CD4-positive, alpha-beta T cell treated with Interleukin-4 for 1 hour (primary cell): ENCODE measurements at places on chromosomes 13 and 19.

DNA sequence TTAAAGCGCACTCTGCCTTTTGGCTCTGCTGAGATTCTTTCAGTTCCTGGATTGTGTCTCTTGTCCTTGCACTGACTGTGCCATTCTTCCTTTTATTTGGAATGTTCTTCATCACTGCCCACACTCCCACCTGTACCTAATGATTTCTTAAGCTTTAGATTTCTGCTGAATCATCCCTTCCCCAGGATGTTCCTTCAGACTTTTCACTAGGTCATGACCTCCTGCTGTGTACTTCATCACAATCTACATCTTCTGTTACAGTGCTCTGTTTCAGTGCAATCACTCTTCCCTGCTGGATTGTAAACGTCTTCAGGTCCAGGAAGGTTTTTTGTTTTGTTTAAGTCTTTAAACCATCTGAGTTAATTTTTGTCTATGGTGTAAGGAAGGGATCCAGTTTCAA lies 281.0 kb downstream of the ATP8A2 start:
- no peak for DNase-seq

- no peak for DNase-seq
Measured at GRCh38 chr19:17754634-17755442, 3.6 kb downstream of the FCHO1 start.

DNA sequence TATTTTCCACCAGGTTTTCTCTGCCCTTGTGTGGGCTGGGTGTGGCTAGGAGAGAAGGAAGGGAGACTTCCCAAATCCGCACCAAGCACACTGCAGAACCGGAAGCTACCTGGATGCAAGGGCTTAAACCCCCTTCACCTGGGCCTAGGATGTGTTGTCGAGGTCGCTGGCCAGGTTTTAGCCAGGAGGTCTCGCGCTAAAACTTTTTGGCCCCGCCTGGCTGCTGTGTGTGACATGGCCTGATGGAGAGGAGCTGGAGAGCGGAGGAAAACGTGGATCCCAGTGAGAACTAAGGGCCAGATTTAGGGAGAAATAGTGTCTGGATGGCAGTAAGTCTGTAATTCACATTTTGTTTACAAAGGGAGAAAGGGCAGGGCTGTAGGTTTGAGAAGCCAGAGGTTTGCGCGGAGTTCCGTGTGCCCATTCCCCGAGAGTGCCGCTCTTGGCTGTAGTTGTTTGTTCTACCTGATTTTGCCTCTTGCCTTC lies 3.1 kb upstream of the TSHZ3 start:
- DNase-seq = no peak

DNA sequence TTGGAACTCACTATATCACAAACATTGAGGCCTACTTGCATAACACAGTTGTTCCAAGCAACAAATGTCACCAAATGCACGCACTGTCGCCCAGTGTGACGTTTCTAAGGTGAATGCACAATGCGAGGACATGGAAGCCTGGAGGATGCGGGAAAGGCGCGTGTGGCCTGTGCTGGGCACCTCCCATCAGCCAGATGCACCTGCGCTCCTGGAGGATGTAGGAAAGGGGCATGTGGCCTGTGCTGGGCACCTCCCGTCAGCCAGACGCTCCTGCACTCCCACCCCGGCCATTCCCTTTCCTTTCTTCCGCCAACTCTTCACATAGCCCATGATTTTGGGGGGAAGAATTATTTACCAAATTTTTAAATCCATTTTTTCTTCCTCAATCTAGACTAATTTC lies 202.4 kb upstream of the SOX1 start:
- no peak for DNase-seq

DNA sequence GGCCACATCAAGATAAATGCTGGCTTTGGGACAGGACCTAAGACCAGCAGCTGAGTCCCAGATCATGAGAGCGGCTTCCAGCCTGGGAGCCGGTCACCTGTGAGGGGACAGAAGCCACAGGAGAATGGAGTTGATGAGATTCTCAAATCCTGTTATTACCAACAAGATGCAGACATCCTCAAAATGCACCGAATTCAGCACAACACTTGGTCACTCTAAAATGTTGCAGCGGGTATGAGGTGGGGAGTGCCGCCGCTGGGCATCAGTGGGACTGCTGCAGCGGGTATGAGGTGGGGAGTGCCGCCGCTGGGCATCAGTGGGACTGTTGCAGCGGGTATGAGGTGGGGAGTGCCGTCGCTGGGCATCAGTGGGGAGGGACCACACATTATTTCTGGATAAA lies 21.2 kb downstream of the RANBP3 start:
- no peak for DNase-seq

DNA sequence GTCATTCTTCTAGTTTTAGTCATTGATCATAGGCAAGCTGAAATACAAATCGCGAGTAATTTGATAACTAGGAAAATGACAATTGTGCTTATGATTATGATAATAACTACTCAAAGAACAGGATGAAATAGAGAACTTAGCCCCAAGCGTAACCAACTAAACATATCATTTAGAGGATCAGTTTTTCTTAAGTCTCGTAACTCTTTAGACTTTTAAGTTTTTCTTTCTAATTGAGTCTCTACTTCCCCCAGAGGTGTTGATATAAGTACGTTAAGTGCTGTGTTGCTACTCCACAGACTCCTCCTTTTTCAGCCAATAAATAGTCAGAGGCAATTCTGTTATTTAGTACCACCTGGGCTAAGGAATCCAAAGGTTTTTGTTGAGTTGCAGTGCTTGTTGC lies 96.3 kb downstream of the NHLRC3 start:
- no peak for DNase-seq

DNA sequence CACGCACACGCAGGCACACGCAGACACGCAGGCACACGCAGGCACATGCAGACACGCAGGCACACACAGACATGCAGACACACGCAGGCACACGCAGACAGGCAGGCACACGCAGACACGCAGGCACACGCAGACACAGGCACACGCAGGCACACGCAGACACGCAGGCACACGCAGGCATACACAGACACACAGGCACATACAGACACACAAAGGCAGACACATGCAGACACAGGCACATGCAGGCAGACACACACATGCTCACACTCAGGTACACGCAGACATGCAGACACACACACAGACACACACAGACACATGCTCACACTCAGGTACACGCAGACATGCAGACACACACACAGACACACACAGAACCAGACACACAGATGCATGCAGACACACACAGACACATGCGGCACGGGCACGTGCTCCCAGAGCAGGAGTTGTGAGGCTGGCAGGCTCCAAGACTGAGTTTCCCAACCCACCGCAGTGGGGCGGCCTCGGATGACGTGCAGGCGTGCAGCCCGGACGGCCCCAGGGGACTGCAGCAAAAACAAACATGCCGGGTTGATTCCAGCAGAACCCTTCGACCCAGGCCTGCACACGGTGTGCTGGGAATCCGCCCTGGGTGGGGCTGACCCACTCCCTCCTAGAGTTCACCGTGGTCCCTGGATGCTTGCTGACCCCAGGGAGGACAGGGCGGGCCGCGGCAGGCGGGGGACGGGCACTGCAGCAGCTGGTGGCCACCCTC lies 100.0 kb downstream of the GADD45B start:
- no peak for DNase-seq

GRCh38 chr13:30974350-30974749 lies 41.9 kb downstream of the TEX26 start:
- DNase-seq = no peak

DNA sequence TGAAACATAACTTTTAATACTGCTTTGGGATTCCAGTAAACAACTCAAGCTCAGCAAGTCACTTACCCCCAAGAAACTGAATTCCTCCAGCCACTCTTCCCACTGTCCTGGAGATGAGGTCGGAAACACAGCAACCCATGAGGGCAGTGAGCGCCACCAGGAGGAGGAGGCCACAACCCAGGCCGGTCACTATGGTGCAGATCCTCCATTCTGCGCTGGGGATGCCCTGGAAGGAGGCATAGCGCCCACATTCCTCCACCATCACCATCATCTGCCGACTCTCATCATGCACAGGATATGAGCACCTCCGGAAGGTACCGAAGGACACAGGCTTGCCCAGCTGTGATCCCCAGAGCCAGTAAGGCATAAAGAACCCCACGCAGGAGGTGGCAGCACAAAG lies 2.2 kb downstream of the LHFPL6 start:
- DNase-seq = no peak

DNA sequence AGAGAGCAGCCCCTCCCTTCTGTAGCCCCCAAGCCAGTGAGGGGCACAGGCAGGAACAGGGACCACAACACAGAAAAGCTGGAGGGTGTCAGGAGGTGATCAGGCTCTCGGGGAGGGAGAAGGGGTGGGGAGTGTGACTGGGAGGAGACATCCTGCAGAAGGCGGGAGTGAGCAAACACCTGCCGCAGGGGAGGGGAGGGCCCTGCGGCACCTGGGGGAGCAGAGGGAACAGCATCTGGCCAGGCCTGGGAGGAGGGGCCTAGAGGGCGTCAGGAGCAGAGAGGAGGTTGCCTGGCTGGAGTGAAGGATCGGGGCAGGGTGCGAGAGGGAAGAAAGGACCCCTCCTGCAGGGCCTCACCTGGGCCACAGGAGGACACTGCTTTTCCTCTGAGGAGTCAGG lies 4.2 kb downstream of the KLK3 start:
- no peak for DNase-seq

- peak; percentile 14 for DNase-seq
Measured at GRCh38 chr19:17538684-17539237, 16.7 kb upstream of the COLGALT1 start.

DNA sequence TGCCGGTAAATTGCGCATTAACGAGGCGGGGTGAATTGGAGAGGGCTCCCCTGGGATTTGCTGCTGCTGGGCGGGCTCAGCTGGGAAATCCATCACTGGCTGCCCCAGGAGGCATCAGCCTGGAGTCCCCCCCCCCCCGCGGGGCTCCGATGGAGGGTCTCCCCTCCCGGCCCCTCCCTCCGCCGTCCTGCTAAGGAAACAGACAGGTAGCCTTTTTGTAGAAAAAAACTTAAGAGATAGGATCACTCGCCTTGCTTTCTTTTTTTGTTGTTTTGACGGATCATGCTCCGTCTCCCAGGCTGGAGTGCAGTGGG lies 6.8 kb downstream of the TLE6 start:
- no peak for DNase-seq

GRCh38 chr19:35045667-35046300 lies 4.3 kb downstream of the HPN start:
- DNase-seq = peak; percentile 40

DNA sequence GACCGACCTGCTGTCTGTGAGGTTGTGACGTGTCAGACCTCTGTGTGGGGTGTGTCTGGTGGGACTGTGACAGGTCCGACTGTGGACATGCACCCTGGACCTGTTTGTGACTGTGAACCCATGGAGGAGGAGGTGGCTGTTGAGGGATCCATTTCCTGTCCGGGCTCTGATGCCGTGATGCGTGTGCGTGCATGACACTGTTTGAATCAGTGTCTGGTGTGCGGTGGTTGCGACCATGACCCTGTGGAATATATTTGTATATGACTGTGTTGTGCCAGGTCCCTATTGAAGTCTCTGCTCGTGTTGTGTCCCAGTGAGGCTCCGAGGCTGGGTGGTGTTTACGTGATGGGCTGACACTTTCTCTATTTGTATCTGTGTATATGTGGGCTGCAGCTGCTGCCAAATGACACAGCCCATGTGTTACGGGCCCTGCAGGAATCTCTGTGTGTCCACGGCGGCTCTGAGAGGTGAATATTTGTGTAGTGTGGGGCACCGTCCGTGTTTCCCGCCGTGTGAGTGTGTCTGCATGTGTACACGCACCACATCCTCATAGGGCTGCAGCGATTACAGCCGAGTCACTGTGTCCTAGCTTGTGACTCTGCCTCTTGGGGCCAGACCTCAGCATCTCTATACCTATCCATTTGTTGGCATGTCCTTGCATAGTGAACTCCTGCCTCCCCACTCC lies 18.3 kb downstream of the CCDC97 start:
- DNase-seq = no peak
